Activated CD8-positive, alpha-beta memory T cell treated with anti-CD3 and anti-CD28 coated beads for 1 hour (primary cell): ENCODE measurements at places on chromosomes 6 and 20.

GRCh38 chr6:121932076-121932991, 467.1 kb upstream of the HSF2 start:
- no peak for DNase-seq

DNA sequence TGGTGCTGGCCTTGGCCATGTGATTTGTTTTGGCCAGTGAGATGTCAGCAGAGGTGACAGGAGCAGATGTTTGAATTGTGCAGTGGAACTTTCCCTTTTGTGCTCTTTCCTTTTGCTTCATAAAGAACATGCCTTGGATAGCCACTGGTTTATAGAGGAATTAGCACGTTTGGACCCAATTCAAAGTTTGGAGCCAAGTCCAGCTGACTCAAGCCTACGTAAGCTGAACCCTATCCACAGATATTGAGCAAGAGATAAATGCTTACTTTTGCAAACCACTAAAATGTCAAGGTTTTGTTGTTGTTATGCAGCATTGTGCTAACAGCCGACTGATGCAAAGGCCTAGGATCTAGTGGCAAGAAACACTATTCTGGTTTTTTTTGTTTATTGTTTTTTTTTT, 230.9 kb upstream of the CITED2 start:
- DNase-seq, result no peak

GRCh38 chr6:122726649-122727048, 52.9 kb upstream of the FABP7 start:
- no peak for DNase-seq

- DNase-seq, result no peak
These were observed 65.6 kb downstream of the STMND1 start for GRCh38 chr6:17167327-17167979.

DNA sequence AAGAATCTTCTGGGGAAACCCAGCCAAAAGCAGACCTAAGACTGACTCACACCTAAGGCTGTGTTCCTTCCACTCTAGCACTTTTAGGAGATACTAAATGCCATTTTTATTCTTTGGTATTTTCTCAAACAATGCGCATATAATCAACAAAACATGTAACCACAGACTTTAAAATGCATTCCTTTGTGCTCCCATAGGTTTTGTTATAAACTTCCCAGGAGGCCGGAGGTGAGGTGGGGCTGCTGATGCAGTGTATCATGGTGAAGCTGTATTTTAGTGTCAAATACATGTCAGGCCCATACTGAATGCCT, 155.2 kb downstream of the BTBD3 start:
- DNase-seq, result no peak

DNA sequence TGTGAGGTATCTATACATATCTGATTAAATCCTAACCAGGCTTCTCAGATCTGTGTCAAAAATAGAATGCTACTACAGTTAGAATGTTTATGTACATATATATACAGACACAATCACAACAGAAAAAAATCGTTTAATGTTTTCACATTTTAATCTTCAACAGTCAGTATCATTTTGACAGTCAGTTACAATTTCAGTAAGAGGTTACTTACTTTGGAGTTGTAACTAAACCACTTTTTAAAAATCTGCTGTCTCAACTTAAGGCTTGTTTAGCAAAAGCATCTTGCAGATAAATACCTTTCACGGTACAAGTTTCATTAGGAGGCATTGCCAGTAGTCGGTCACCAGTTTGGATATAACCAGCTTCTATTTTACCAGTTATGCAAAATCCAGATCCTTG, 32.3 kb upstream of the ALDH8A1 start:
- DNase-seq, result no peak

GRCh38 chr6:149895833-149896271, 2.1 kb downstream of the RAET1E start:
- DNase-seq, result no peak

- DNase-seq, result no peak
These were observed 298.3 kb downstream of the RNGTT start for GRCh38 chr6:88665131-88665530.

DNA sequence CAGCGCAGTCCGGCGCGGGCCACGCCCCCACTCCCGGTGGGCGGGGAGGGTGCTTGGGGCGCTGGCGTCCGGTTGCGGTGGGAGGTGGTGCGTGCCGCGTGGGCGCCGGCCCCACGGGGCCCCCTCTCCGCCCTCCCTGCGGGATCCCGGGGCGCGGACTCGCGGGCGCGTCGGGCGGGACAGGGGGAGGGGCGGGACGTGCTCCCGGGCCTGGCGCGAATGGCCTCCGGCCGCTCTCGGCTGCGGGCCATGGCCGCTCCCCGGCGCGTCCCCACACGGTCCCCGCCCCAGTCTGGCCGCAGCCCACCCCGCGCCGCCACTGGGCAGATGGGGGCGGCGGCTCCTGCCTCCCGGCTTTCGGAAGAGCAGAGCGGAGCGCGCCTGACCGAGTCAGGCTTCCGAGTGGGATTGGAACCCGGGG, 771 bp upstream of the PPP1R3G start:
- no peak for DNase-seq

- no peak for DNase-seq
These were observed 41.6 kb downstream of the MRAP2 start for GRCh38 chr6:84074988-84075781.

- no peak for DNase-seq
These were observed 693.0 kb downstream of the HTR1B start for GRCh38 chr6:76770281-76770680.
